Endothelial cell of umbilical vein (primary cell): ENCODE measurements at places on chromosomes 5 and 9. TPM values are rescaled to one million over a fixed set of nuclear protein-coding genes. Genes with fewer than 3 reads are reported as not detected.

GRCh38 chr9:99011161-99011709, 67.5 kb downstream of the COL15A1 start:
- H3K27ac ChIP-seq = no peak overlapping the region
- no peak for DNase-seq
- no peaks in the 10 kb centered on the region for H3K36me3 ChIP-seq
- no peak overlapping the region for H3K4me3 ChIP-seq
- H3K27me3 ChIP-seq = no peaks in the 10 kb centered on the region

Gene LRRC19
- total RNA-seq = not detected in 2 replicates

- DNase-seq = no peak
- H3K27me3 ChIP-seq = peaks cover 31% of the 10 kb centered on the region
- no peak overlapping the region for H3K27ac ChIP-seq
- no peaks in the 10 kb centered on the region for H3K4me1 ChIP-seq
- no peaks in the 10 kb centered on the region for H3K36me3 ChIP-seq
These were observed 139.2 kb upstream of the PALM2AKAP2 start for GRCh38 chr9:109640580-109641371.

- no peaks in the 10 kb centered on the region for H3K27me3 ChIP-seq
- peaks cover 3% of the 10 kb centered on the region for H3K36me3 ChIP-seq
- peaks cover 41% of the 10 kb centered on the region for H3K4me1 ChIP-seq
- DNase-seq = no peak
- H3K27ac ChIP-seq = no peak overlapping the region
These were observed 17.2 kb downstream of the TENT4A start for GRCh38 chr5:6730407-6730806.

DNA sequence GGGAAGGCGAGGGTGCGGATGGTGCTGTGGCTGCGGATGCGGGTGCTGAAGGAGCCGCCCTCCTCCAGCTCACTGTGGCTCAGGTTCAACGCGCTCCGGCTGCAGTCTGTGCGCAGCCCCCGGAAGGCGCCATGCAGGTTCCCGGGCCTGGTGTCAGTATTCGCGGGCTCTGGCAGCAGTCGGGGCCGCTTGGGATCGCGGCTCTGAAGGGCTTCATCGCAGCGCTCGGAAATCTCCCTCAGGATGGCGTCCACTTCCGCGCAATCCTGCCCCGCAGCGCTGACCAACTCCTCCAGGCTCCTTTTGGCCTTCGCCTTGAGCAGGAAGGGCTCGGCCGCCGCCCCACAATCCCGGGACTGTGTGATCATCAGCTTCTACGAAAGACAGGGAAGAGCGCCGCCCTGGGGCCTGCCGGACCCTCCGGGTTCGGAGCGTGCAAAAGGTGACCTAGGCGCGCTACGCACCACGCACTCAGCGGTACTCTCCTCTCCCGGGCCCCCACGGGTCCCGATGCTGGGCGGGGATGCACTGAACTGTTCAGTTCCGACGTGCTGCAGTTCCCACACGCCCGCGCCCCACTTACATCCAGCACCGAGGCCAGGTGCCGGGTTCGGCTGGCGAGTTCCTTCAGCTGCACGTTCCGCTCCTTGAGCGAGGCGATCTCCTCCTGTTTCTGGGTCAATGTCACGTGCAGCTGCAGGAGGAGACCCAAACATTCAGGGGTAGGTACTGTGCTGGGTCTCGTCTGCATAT, 6.5 kb downstream of the MCIDAS start:
- peak overlapping the region; percentile 9 for H3K4me3 ChIP-seq
- no peak for DNase-seq
- no peaks in the 10 kb centered on the region for H3K36me3 ChIP-seq
- peaks cover 9% of the 10 kb centered on the region for H3K4me1 ChIP-seq

- H3K27me3 ChIP-seq = no peaks in the 10 kb centered on the region
- peaks cover 22% of the 10 kb centered on the region for H3K4me1 ChIP-seq
These were observed 28.4 kb downstream of the RFX3 start for GRCh38 chr9:3497401-3497800.

DNA sequence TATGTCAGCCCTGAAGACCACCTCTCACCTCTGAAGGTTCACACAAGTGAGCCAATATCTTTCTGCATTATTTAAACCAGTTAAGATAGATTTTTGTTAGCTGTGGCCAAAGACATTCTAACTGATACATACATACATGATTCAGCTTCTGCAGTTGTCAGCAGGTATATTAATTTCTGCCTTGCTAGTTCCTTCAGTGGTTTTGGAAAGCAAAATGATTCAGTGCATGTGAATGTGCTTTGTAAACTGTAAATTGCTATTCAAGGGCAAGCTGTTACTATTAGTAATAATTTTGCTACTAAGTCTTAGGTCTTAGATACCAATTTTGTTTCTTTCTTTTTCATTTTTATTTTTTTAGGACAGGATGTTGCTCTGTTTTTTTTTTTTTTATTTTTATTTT, 89.2 kb upstream of the ERBIN start:
- H3K27me3 ChIP-seq = no peaks in the 10 kb centered on the region
- no peaks in the 10 kb centered on the region for H3K4me1 ChIP-seq
- no peak for DNase-seq

Gene SPARC
- 3,114 and 3,174 TPM in 2 replicates for total RNA-seq

DNA sequence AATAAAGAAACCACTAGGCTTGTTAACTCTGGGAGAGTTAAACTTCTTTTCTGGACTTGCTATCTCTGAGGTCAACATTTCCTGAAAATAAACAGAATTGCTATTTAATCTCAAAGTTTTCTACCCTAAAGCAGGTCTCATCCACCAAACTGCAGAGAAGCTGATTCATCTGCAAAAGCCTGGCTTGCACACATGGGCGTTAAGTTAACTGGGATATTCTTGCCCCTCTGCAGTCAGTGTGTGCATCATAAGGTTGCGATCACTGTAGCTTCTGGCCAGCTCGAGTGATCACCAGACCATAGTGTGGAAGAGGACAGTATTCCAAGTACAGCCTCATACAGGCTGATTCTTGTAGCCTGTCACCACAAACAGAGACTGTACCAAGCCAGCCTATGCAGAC, 99.2 kb downstream of the SPOCK1 start:
- H3K4me3 ChIP-seq = no peak overlapping the region
- DNase-seq = no peak
- no peaks in the 10 kb centered on the region for H3K27me3 ChIP-seq
- no peak overlapping the region for H3K27ac ChIP-seq
- H3K36me3 ChIP-seq = no peaks in the 10 kb centered on the region

Gene RPL7A
- 2,043 and 2,112 TPM in 2 replicates for total RNA-seq

Gene AMACR
- total RNA-seq = 8.3 and 8.7 TPM in 2 replicates

Gene TMOD1
- total RNA-seq = 0.74 and 1.4 TPM in 2 replicates

GRCh38 chr9:122367065-122367464, 3.8 kb upstream of the PTGS1 start:
- H3K27me3 ChIP-seq = no peaks in the 10 kb centered on the region
- no peak for DNase-seq
- no peaks in the 10 kb centered on the region for H3K36me3 ChIP-seq
- no peak overlapping the region for H3K27ac ChIP-seq
- H3K4me3 ChIP-seq = no peak overlapping the region

- no peaks in the 10 kb centered on the region for H3K36me3 ChIP-seq
- peaks cover 14% of the 10 kb centered on the region for H3K4me1 ChIP-seq
These were observed 6.6 kb downstream of the RXRA start for GRCh38 chr9:134332841-134333233.

DNA sequence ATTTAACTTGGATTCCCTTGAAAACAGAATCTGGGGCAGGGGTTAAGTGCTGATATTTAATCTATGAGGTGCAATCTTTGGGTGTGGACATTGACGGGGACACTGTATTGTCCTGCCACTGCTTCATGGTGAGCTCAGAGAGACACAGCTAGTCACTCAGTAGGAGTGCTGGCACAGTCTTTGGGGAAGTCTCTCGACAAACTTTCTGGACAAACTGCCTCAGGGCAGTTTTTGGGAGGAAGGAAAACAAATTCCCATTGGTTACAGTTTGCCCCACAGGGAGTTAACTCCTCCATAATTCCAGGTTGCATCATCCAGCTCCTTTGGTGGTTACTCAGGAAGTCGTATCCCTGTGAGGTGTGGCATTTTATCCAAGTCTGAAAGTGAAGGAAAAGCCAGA, 17.9 kb downstream of the HNRNPK start:
- peaks cover 1% of the 10 kb centered on the region for H3K4me1 ChIP-seq
- H3K27ac ChIP-seq = no peak overlapping the region
- DNase-seq = no peak

DNA sequence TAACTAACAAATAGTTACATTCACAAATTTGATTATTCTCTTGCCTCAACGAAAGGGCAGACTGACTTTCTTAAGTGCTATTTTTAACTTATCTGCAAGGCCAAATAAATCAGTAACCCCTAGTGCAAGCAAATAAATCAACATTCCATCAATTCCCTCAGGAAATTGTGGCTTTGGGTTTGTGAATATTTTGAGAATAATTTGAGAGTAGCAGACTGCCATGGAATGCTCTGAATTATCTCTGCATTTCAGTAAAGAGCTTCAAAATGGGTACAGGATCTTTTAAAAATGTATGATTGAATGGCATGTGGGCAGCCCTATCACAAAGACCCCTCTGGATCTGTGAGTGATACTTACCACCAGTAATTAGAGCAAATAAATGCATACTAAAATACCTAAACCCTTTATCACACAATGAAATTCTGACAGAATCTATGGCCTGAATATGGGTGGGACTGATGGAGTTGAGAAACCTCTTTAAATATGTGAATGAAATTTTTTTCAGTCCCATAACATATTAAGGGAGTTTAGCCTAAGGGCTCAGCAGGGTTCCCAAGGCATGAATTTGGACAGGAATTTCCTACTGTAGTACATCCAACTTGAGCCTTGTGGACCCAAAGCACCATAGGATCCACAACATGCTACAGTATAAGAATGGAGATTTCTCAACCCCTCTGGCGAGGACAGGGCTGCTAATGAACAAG, 92.5 kb upstream of the ITGA2 start:
- H3K27ac ChIP-seq = no peak overlapping the region
- no peak overlapping the region for H3K4me3 ChIP-seq
- no peaks in the 10 kb centered on the region for H3K36me3 ChIP-seq
- no peaks in the 10 kb centered on the region for H3K27me3 ChIP-seq
- no peak for DNase-seq

DNA sequence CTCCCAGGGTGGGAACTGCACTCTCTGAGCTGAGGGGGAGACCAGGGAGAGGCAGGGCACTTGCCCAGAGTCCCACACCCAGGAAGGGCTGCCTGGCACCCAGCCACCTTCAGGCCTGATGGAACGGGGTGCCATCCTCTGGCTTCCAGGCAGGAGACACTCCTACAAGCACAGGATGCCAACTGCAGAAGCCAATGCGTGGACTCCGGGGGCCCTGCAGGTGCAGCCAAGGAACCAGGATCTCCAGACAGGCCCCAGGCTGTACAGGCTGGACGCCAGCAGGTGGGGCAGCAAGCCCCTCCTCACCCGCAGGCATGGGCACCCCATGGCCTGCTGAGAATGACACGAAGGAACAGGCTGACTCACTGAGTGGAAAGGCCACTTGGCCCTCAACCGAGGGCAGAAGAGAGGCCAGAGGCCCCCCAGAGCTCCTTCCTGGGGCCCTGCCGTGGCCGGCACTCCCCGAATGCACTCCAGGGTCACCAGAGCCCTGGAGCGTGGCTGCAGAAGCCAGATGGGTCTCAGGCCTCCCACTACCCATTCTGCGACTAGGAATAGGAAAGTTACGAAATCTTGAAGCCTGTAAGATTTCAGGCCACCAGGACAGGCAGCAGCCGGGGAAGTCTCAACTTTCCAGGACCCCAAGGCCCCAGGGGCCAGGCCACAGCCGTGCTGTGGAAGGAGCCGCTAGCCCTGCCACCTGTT, 15.7 kb downstream of the NACC2 start:
- no peak overlapping the region for H3K27ac ChIP-seq
- H3K36me3 ChIP-seq = peaks cover 12% of the 10 kb centered on the region
- no peaks in the 10 kb centered on the region for H3K27me3 ChIP-seq
- no peaks in the 10 kb centered on the region for H3K4me1 ChIP-seq
- H3K4me3 ChIP-seq = no peak overlapping the region

- no peaks in the 10 kb centered on the region for H3K27me3 ChIP-seq
- H3K4me3 ChIP-seq = no peak overlapping the region
- H3K27ac ChIP-seq = peak overlapping the region; percentile 79
- DNase-seq = peak; percentile 94
These were observed 49.6 kb downstream of the ANKRD55 start for GRCh38 chr5:56183506-56183905.

GRCh38 chr9:101121836-101122399, 93.4 kb downstream of the PLPPR1 start:
- H3K4me3 ChIP-seq = no peak overlapping the region
- no peak overlapping the region for H3K27ac ChIP-seq
- no peaks in the 10 kb centered on the region for H3K36me3 ChIP-seq
- no peaks in the 10 kb centered on the region for H3K27me3 ChIP-seq
- H3K4me1 ChIP-seq = peaks cover 27% of the 10 kb centered on the region

- no peak overlapping the region for H3K27ac ChIP-seq
- no peak overlapping the region for H3K4me3 ChIP-seq
- no peak for DNase-seq
- peaks cover 8% of the 10 kb centered on the region for H3K4me1 ChIP-seq
- H3K27me3 ChIP-seq = no peaks in the 10 kb centered on the region
These were observed 4.5 kb downstream of the PKN3 start for GRCh38 chr9:128706671-128707381.

Gene IL7R
- total RNA-seq = 1.2 TPM in 2 replicates

- H3K4me3 ChIP-seq = no peak overlapping the region
- H3K36me3 ChIP-seq = no peaks in the 10 kb centered on the region
- no peak for DNase-seq
- H3K4me1 ChIP-seq = no peaks in the 10 kb centered on the region
- no peak overlapping the region for H3K27ac ChIP-seq
These were observed 549.9 kb downstream of the IRX1 start for GRCh38 chr5:4145511-4145910.

DNA sequence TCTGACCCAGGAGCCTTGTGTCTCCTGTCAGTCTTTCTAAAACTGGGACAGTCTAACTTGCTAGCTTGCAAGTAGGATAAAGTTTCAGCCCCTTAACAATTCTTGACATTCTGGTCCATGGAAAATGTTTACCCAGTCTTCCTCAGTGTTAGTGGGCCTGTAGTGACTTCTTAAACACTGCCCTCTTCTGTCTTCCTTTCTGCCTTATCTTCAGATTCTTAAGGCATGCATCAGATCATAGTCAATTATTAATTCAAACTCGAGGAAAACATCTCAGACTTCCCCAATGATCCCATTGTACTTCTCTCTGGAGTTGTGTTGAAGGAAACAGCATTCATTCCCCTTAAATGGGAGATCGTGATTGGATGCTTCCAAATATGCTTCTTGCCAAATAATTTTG, 1199.8 kb downstream of the DTWD2 start:
- no peaks in the 10 kb centered on the region for H3K27me3 ChIP-seq
- no peak overlapping the region for H3K4me3 ChIP-seq
- DNase-seq = no peak
- H3K27ac ChIP-seq = no peak overlapping the region
- no peaks in the 10 kb centered on the region for H3K36me3 ChIP-seq

DNA sequence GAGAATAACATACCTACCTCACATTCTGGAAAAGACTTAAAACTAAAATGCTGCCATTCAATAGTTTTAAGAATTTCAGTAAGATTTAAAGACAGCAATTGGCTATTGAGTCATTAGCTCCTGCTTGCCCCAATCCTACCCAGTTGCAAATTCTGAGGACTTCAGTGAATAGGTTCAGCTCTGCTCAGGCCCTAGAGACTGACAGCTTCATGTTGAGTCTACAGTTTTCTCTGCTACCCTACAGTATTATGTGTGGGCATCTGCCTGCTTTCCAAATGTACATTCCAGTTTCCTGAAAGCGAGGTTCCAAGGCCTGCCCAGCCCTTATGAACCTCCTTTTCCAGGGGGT, 61.5 kb downstream of the ARSB start:
- no peaks in the 10 kb centered on the region for H3K27me3 ChIP-seq
- no peaks in the 10 kb centered on the region for H3K36me3 ChIP-seq
- no peak overlapping the region for H3K4me3 ChIP-seq
- DNase-seq = no peak
- peaks cover 3% of the 10 kb centered on the region for H3K4me1 ChIP-seq
